ENCODE measurements at places on chromosomes 11 and 22. TPM values are rescaled to one million over a fixed set of nuclear protein-coding genes. Genes with fewer than 3 reads are reported as not detected.

DNA sequence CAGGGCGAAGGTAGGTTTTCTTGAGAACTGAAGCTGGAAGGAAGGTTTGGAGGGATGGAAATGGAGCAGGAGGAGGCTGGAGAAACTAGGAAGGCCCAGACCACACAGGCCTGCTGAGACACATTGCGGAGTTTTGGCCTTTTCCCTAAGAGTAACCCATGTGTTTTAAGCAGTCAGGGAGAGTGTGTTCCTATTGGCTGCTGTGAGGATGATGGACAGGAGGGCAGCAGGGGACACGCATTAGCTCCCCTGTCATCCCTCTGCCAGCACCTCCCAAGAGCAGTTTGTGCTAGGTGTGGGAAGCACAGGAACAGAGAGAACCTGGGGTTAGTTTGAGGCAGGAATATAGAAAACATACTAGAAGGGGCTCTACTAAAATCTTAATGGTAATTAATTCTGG is 842.1 kb downstream of the TBC1D22A start:
- no peak overlapping the region for H3K4me3 ChIP-seq
- no peak overlapping the region for H3K27ac ChIP-seq
- DNase-seq, result no peak
- H3K27me3 ChIP-seq, result no peaks in the 10 kb centered on the region

DNA sequence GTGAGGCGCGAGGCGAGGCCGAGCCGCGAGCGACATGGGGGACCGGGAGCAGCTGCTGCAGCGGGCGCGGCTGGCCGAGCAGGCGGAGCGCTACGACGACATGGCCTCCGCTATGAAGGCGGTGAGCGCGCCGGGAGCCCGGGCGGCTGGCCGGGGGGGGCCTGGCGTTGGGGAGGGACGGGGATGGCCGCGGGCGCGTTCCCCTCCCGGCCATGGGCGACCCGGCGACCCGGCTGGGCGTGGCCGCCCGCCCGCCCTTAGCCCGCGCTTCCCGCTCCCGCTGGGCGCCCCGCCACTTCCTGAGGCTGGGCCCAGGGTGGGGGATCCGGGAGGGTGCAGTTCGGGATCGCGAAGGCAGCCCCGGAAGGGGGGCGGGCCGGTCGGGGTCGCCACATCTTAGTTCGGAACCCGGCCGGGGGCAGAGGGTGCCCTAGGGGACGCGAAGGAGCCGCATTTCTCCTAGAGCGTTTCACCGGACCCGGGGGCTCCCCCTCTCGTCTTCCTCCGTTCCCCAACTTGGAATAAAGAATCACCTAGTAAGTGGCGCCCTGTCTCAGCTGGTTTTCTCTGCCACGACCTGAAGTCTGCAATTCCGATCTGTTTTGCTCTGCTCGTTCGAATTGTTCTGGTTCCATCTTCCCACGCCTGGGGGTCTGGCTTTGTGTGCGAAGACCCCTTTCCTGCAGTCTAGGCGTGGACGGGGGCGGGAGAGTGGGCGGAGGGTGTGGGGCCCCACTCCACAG is 536 bp downstream of the YWHAH start:
- no peaks in the 10 kb centered on the region for H3K36me3 ChIP-seq
- peak overlapping the region; percentile 88 for H3K4me3 ChIP-seq
- no peak for DNase-seq
- peaks cover 18% of the 10 kb centered on the region for H3K4me1 ChIP-seq

CRYBB1 gene
- total RNA-seq, result not detected

- H3K27ac ChIP-seq, result no peak overlapping the region
- no peak for DNase-seq
- no peaks in the 10 kb centered on the region for H3K36me3 ChIP-seq
- no peaks in the 10 kb centered on the region for H3K4me1 ChIP-seq
Measured at GRCh38 chr11:14784230-14784629, 107.8 kb downstream of the CYP2R1 start.
